ENCODE measurements at places on chromosomes 7 and 10.

DNA sequence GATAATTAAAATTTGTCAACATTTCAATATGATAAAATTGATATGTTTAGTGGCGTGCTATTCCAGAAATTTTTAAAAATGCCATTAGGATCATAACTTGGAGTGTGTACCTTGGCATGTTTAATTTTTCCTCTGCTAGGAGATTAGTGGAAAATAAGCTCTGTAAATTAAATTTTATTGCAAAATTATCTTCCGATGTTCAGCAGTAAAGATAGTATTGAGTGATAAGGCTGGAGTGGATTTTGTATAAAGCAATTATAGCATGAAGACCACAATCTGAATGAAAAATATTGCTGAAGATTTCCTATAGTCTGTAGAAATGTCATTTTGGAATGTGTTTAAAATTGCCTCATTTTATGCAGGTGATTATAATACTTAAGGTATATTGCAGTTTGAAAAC lies 110.2 kb downstream of the VTI1A start:
- no peak for DNase-seq

DNA sequence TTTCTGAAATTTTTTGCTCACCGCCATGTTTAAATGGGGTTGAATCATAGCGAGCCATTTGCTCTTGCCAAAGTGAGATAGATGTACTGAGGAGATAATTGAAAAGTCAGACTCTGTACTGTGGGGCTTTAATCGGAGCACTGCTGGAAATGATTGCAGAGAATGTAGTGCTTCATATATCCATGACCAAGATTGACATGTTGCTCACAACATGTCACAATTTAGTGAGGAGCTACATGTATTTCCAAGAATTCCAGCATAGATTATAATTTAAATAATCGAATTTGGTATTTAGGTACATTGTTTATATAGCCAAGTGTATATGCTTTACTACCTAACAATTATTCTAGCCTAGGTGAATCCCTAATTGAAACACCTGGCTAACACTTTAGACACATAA lies 66.5 kb downstream of the PODXL start:
- DNase-seq = no peak

GRCh38 chr10:131017566-131018285 lies 293.8 kb downstream of the TCERG1L start:
- no peak for DNase-seq

GRCh38 chr10:95266674-95267095 lies 24.1 kb downstream of the PDLIM1 start:
- no peak for DNase-seq

GRCh38 chr10:73865107-73865458 lies 9.3 kb downstream of the CAMK2G start:
- no peak for DNase-seq

DNA sequence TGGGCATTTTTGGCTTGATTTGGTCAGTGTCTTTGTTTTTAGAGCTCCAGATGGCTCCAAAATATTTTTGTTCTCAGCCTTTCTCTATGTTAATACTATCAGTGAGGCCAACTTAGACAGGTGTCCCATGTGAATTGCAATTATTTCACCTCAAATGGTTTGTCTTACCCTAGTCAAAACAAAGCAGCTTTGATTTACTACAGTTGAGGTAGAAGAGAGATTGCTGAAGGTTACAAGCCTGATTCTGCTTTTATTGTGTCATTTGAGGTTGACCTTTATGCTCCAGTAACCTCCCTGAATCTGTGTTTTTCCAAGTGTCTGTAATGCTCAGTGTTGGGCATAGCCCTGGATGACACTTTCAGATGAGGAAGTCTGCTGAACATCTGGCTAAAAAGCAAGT lies 882.9 kb downstream of the NRG3 start:
- no peak for DNase-seq

All from GM12864 (cell line).